ENCODE measurements at places on chromosomes 4 and X.

GRCh38 chr4:15451181-15451865, 18.4 kb upstream of the CC2D2A start:
- DNase-seq: peak; percentile 66

GRCh38 chr4:91319556-91320268, 984.1 kb upstream of the GRID2 start:
- DNase-seq: no peak

DNA sequence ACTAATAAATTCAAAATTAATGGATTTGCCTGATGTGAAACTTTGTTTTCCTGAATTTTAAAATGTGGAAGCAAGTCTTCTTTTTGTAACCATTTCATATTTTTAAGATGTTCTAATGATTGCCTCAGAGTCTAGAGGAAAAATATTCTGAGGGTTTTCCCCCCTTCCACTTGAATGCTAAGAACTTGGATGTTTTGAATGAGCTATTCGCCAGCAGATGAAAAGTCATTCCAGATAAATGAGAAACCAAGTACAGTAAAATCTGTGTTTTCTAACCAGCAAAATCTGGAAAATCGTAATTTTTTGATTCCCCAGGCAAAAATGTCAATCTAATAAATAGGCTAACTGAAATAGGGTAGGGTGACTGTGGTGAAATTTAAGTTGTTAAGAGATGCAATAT, 45.6 kb downstream of the SLIT2 start:
- no peak for DNase-seq

- DNase-seq: no peak
Observed at GRCh38 chr4:156685308-156685707, 286.3 kb downstream of the PDGFC start.

DNA sequence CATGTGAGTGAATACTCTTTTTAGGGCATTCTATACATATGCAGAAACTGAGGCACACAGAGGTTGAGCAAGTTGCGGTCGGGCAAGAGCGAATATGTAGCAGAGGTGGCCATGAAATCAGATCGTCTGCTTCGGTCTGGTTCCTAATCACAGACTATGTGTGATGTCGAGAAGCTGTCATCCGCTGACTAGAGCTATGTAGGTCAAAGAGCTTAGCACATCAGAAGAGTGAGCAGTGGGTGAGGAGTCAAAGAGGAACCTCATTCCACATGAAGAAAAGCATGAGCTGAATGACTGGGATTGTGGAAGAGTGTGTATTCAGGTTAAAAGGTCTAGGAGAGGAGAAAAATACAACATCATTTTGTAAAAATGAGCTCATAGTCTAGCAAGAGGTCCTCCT, 19.0 kb downstream of the GAB3 start:
- peak; percentile 69 for DNase-seq

- DNase-seq: no peak
Observed at GRCh38 chr4:123064390-123064789, 142.0 kb upstream of the NUDT6 start.

Measured in suppressor macrophage treated with lipopolysaccharide for 4 hours (primary cell).